Lung (tissue), 17 donors: ENCODE measurements at places on chromosomes 1 and 21. TPM values are rescaled to one million over a fixed set of nuclear protein-coding genes. Genes with fewer than 3 reads are reported as not detected.

PLPPR5 gene
- not detected for polyA plus RNA-seq

S100A5 gene
- polyA plus RNA-seq: 0.31 TPM

BEST4 gene
- 0.33 TPM for polyA plus RNA-seq

MFSD2A gene
- 123 TPM for polyA plus RNA-seq

HSD3B1 gene
- not detected for polyA plus RNA-seq

ADAM30 gene
- not detected for polyA plus RNA-seq

SNX7 gene
- 4.9 TPM for polyA plus RNA-seq

GSTM3 gene
- 21.7 TPM for polyA plus RNA-seq

INTS11 gene
- 91.2 TPM for polyA plus RNA-seq

DNA sequence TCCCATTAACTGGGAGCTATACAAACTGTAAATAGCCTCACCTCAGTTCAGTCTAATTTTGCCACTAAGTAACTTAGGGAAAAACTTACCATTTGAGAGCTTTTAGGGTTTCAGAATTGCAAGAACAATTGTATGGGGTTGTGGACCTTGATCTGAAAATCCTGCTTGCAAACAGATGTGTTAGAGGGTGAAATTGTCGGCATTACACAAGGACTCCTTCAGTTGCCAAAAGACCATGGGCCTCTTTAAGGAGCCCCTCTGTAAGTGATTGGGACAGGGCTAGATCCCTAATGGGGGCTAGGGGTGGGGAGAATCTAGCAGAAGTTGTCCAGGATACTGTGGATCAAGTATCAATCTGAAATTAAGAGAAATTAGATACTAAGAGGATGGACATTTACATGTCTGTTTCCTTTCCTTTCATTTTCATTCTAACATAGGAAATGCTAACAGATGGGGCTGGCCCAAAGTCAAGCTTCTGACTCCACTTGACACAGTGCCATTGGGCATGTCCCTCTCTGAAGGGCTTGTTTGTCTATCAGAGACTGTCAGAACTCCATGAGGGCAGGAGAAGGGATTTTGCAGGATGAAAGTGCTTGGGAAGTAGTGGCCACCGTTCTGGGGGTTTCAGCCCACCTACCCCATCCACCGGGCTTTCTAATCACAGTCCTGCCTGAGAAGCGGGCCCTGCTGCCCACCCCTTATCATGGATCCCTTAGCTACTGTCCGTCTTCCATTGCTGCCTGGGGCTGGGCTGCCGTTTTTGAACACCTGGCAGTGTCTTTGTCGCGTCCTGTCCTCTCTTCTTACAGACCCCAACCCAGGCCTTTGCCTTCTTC, 54.7 kb downstream of the STUM start:
- H3K36me3 ChIP-seq: no peaks in the 10 kb centered on the region
- peaks cover 8% of the 10 kb centered on the region for H3K4me1 ChIP-seq
- H3K27me3 ChIP-seq: no peaks in the 10 kb centered on the region
- H3K27ac ChIP-seq: peak overlapping the region; percentile 76

DNA sequence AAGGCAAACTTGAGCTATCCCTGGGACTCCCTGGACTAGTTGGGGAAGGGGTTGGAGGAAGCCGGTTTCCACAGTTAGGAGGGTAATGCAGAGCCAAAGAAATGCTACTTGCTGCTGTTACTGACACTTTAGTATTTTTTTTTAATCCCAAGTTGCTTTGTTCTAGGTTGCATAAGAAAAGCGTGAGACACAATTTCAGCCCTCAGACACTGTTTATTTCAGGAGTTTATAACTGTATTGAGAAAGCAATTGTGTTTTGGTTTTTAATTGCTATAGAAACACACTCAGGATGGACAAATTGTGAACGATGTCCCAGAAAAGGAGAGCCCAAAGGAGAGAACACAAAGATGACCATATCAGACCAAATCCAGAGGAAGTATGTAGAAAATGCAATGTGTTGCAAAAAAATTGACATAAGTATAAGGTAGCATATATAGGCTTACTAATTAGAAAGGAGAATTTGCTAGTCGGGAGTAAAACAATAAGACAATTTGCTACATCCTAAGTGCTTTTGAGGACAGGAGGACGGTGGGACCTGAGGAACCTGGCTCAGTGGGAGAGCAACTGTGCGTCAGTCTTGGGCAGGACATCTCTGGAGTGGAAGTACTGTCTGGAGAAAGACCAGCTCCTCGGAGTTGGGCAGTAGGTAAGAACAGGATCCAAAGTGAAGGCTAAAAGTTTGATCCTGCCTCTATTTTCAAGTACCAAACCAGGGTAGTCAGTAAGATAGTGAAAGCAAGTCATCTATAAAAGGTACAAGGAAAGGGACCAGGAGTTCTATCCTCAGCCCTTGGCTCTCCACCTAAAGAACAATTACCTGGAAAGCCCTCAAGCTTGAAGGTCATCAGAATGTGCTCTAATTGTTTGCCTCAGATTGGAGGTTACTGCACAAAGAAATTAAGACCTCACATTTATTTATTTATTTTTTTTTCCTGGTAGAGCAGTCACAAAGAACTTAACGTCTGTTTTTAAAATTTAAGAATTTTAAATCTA, 39.9 kb downstream of the DIPK1A start:
- no peak overlapping the region for H3K27ac ChIP-seq
- H3K36me3 ChIP-seq: no peaks in the 10 kb centered on the region
- DNase-seq: no peak
- no peak overlapping the region for H3K4me3 ChIP-seq

DNA sequence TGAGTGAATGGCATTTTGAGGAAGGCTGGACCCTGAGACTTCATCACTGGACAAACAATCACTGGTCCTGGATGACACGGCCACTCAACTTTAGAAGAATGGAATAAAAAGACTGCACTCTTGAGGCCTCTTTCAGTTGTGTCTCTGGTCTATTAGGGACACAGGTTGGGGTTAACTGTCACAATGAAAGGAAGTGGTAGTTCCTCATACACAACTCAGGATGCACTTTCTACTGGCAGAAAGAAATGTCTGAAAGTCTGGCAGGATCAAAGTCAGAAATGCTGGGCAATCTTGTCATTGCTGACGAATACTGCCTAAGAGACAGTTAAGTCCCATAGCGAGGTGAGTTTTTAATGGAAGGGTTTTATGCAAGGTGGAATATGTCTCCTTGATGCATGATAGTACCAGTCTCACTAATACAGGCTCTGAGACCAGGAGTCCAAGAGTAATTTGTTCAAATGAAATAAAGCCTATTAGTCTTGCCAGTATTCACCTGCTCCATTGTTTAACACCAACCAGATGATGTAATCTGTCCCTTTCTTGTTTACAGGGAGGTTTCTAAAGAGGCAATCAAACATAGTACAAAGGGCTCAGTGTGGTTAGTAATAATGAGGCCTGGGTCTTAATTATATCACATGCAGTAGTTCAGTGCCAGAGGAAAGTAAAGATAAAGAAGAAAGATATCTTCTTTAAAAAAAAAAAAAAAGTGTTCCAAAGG, 11.2 kb upstream of the RRP15 start:
- no peak overlapping the region for H3K4me3 ChIP-seq
- no peak for DNase-seq
- no peaks in the 10 kb centered on the region for H3K4me1 ChIP-seq
- no peak overlapping the region for H3K27ac ChIP-seq

- no peak overlapping the region for H3K27ac ChIP-seq
- H3K4me3 ChIP-seq: no peak overlapping the region
These were observed 315.8 kb upstream of the USP24 start for GRCh38 chr1:55530749-55531478.

- no peak for DNase-seq
- H3K4me3 ChIP-seq: no peak overlapping the region
- H3K27me3 ChIP-seq: no peaks in the 10 kb centered on the region
- H3K36me3 ChIP-seq: peaks cover 28% of the 10 kb centered on the region
- H3K27ac ChIP-seq: no peak overlapping the region
These were observed 6.3 kb downstream of the MINDY1 start for GRCh38 chr1:151000408-151000807.

GRCh38 chr1:98203466-98203865, 282.6 kb upstream of the DPYD start:
- no peaks in the 10 kb centered on the region for H3K27me3 ChIP-seq
- H3K4me1 ChIP-seq: no peaks in the 10 kb centered on the region
- no peaks in the 10 kb centered on the region for H3K36me3 ChIP-seq
- DNase-seq: no peak
- H3K4me3 ChIP-seq: no peak overlapping the region

GRCh38 chr1:64878090-64878489, 88.3 kb downstream of the JAK1 start:
- no peak for DNase-seq
- no peak overlapping the region for H3K27ac ChIP-seq
- no peaks in the 10 kb centered on the region for H3K27me3 ChIP-seq
- H3K36me3 ChIP-seq: peaks cover 38% of the 10 kb centered on the region

- peaks cover 4% of the 10 kb centered on the region for H3K27me3 ChIP-seq
- no peaks in the 10 kb centered on the region for H3K4me1 ChIP-seq
- no peak for DNase-seq
- no peaks in the 10 kb centered on the region for H3K36me3 ChIP-seq
- H3K4me3 ChIP-seq: no peak overlapping the region
These were observed 13.8 kb upstream of the ATP1A1 start for GRCh38 chr1:116359060-116359830.

GRCh38 chr1:171084870-171085269, 5.8 kb upstream of the FMO3 start:
- no peak overlapping the region for H3K4me3 ChIP-seq
- H3K4me1 ChIP-seq: peaks cover 33% of the 10 kb centered on the region
- H3K27me3 ChIP-seq: no peaks in the 10 kb centered on the region
- DNase-seq: no peak
- H3K27ac ChIP-seq: no peak overlapping the region
- no peaks in the 10 kb centered on the region for H3K36me3 ChIP-seq

- no peaks in the 10 kb centered on the region for H3K27me3 ChIP-seq
- peaks cover 7% of the 10 kb centered on the region for H3K4me1 ChIP-seq
- H3K36me3 ChIP-seq: no peaks in the 10 kb centered on the region
- no peak overlapping the region for H3K27ac ChIP-seq
- no peak overlapping the region for H3K4me3 ChIP-seq
These were observed 55.0 kb downstream of the S1PR1 start for GRCh38 chr1:101291562-101292380.

- H3K27ac ChIP-seq: no peak overlapping the region
- DNase-seq: no peak
- peaks cover 3% of the 10 kb centered on the region for H3K4me1 ChIP-seq
- no peaks in the 10 kb centered on the region for H3K36me3 ChIP-seq
- H3K4me3 ChIP-seq: no peak overlapping the region
- H3K27me3 ChIP-seq: no peaks in the 10 kb centered on the region
These were observed 37.0 kb upstream of the ATP2B4 start for GRCh38 chr1:203589595-203589994.

GRCh38 chr21:30255679-30256078, 27.1 kb downstream of the KRTAP24-1 start:
- H3K36me3 ChIP-seq: no peaks in the 10 kb centered on the region
- H3K27me3 ChIP-seq: no peaks in the 10 kb centered on the region
- no peak for DNase-seq
- H3K4me1 ChIP-seq: no peaks in the 10 kb centered on the region
- no peak overlapping the region for H3K27ac ChIP-seq
- H3K4me3 ChIP-seq: no peak overlapping the region

- H3K36me3 ChIP-seq: no peaks in the 10 kb centered on the region
- H3K27me3 ChIP-seq: no peaks in the 10 kb centered on the region
- no peak overlapping the region for H3K4me3 ChIP-seq
- no peak for DNase-seq
- H3K27ac ChIP-seq: no peak overlapping the region
These were observed 56.3 kb downstream of the INAVA start for GRCh38 chr1:200951016-200951415.

DNA sequence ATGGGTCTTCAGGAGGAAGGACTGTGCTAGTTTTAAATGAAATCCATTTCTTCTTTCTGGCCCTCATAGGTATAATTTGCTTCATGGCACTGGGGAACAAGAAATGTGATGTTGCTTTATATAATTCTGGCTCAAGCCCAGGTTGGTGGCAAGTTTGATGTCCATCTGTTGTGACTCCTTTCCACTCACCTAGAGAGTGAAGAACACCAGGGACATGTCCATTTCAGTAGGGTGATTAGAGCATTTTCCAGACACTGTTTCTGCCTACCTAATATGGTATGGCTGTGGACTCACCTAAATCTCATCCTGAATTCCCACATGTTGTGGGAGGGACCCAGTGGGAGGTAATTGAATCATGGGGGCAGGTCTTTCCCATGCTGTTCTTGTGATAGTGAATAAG, 278.1 kb downstream of the LMX1A start:
- no peak overlapping the region for H3K4me3 ChIP-seq
- H3K4me1 ChIP-seq: no peaks in the 10 kb centered on the region
- no peaks in the 10 kb centered on the region for H3K36me3 ChIP-seq
- DNase-seq: no peak

DNA sequence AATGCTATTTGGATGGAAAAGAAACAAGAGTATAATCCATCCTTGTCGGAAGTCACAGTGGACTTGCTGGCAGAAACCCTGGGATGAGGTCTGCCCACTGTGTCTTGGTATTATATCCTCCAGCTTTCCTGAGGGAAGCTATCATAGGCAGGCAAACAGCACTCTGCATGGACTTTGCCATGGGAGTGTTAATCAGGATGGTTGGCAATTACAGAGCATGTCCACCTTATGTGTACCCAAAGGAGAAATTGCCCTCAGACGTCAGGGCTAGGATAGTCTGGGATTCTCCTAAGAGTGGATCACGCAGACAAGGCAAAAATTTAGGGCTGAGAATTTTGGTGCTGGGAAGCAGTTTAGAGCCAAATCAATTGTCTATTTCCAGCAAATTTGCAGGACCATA, 184.9 kb upstream of the ESRRG start:
- H3K4me1 ChIP-seq: peaks cover 9% of the 10 kb centered on the region
- H3K27me3 ChIP-seq: no peaks in the 10 kb centered on the region
- no peak overlapping the region for H3K27ac ChIP-seq
- no peaks in the 10 kb centered on the region for H3K36me3 ChIP-seq

DNA sequence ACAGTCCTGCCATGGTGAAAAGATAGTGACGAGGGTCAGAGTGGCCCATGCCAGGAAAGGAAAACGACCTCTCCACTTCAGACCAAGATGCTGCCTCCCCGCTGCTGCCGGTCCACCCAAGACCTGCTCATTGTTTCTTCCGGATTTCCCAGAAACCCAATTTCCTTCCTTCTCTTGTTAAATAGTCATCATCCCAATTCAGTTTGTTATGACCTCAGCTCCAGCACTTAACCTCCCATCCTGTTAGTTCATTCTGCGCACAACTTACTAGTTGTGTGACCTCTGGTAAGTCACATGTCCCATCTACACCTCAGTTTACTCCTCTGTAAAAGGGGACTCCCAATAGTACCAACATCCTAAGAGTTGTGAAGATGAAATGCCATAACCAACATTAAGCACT, 29.9 kb upstream of the PPP1R15B start:
- no peak overlapping the region for H3K4me3 ChIP-seq
- peak; percentile 31 for DNase-seq
- H3K36me3 ChIP-seq: peaks cover 29% of the 10 kb centered on the region

- peak; percentile 35 for DNase-seq
- H3K27me3 ChIP-seq: no peaks in the 10 kb centered on the region
- no peaks in the 10 kb centered on the region for H3K36me3 ChIP-seq
- H3K4me3 ChIP-seq: no peak overlapping the region
- H3K4me1 ChIP-seq: no peaks in the 10 kb centered on the region
These were observed 17.6 kb downstream of the PM20D1 start for GRCh38 chr1:205832326-205832751.

- no peak for DNase-seq
- H3K27ac ChIP-seq: no peak overlapping the region
These were observed 418.8 kb downstream of the ZP4 start for GRCh38 chr1:237471956-237472355.
